ENCODE measurements at places on chromosomes 11 and 22.

GRCh38 chr22:27129266-27129665 lies 471.9 kb downstream of the MIAT start:
- no peak for DNase-seq

GRCh38 chr11:3121416-3121815 lies 43.7 kb downstream of the OSBPL5 start:
- no peak for DNase-seq

DNA sequence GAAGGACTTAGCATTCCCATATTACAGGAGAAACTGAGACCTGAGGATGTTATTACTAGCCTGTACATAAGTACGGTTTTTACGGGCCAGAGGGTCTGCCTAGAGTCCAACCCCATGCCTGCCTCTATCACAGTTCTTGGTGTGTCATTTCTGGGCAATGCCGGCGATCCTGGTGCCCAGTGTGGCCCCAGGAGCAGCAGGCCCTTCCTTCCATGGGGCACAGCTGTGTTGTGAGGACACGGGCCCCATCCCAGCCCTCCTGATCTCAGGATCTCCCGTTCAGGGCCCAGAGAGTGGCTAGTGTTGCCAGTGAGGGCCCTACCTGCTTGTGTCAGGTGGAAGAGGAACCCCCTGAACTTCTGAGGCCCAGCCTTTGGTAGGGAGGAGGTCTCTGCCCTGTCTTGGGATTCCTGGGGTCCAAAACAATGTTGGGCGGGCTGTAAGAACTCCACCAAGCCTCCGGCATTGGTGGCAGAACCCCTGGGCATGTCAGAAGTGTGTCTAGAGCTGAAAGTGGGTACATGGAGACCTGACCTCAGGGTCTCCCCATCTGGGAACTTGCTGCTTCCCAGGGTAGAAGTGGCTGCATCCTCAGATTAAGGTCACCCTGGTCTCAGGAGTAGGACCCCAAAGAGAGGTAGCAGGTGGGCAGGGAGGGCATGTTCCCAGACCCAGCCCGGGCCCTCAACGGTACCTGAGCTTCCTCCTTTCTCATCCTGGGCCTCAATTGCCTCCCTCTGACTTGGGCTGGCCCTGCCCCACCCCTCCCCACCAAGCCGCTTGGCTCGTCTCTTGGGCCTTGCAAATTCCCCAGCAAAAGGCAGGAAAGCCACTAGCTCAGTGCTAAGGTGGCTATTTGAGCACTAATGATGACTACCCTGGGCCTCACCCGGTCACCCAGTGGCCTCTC lies 74.6 kb upstream of the KCNQ1OT1 start:
- peak; percentile 11 for DNase-seq

DNA sequence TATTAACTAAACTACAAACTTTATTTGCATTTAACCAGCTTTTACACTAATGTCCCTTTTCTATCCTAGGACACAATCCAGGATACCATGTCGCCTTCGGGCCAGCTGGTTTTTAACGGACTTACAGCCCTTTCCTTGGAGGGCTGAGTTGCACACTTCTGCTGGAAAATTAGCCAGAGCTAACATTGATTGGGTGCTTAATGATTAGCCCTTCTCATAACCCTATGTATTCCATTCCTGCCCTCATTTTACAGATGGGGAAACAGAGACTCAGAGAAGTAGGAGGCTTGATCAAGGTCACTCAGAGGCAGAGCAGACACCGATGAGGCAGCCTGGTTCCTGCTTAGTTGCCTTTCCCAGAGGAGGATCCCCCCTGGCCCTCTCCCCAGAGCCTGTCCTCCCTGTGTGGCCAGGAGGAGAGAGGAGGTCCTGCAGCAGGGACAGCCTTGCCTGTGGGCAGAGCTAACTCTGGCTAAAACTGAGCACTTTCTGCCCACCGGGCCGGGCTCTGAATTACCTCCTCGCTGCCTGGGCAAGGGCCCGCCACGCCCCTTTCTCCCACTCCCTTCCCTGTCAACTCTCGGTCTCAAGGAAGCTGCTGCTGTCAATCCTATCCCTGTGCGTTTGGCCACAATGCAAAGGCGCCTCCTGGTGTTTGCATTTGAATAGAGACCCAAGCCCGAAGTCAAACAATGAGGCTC lies 59.6 kb upstream of the PAX6 start:
- peak; percentile 81 for DNase-seq
